Stimulated activated CD4-positive, alpha-beta T cell treated with anti-CD3 and anti-CD28 coated beads, Interleukin-2, amount 100 ng/mL, for 48 hours (primary cell): ENCODE measurements at places on chromosomes 2 and 18.

DNA sequence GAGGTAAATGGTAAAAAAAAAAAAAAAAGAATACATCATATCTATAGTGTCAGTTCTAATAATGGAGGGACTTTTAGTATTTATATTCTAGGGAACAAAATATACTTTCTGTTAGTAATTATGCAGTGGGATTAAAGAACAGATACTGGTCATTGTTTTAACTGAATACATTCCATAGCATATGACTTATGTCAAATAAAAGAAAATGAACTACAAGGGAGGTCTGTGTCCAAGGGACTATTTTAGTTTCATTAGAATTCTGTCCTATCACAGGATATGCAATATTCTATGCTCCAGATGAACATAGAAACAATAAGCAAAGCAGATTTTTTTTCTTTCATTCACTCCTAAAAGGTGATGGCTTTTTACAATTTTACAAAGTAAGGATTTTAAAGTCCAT is 154.2 kb upstream of the ZEB2 start:
- DNase-seq, result no peak

- no peak for DNase-seq
Measured at GRCh38 chr2:182543741-182544525, 117.1 kb upstream of the PDE1A start.

DNA sequence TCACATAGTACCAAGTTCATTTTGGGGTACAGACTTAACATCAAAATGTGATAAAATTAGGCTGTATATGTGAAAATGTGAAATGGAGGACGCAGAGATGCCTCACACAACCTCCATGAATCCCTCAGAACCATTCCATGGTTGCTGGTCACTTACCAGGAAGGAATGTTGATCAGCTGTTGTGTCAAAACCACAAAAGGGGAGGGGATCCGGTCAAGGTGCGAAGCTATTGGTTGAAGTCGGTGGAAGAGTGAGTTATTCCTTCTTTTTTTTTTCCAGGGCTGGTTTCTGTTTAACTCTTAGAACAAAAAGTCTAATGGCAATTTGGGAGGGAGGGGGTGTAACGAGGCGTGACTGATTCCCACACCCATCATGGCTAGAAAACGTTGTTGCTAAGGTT is 32.3 kb upstream of the REG3A start:
- no peak for DNase-seq

DNA sequence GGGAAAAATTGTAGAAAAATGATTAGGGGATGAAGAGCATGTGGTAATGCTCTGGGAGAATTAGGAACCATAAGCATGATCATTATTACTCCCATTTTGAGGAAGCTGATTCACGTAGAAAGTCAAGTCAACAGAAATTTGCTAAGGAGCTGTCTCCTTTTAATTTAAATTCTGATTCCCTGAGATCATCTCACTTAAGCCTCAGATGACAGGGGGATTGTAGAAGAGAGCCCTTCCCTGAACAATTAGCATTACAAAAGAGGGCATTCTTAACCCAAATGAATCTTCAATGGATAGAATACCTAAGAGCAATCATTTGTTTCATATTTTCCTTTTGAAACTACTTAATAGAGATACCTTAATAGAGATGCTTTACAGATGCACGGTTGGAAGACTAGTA is 267.9 kb downstream of the NYAP2 start:
- no peak for DNase-seq

DNA sequence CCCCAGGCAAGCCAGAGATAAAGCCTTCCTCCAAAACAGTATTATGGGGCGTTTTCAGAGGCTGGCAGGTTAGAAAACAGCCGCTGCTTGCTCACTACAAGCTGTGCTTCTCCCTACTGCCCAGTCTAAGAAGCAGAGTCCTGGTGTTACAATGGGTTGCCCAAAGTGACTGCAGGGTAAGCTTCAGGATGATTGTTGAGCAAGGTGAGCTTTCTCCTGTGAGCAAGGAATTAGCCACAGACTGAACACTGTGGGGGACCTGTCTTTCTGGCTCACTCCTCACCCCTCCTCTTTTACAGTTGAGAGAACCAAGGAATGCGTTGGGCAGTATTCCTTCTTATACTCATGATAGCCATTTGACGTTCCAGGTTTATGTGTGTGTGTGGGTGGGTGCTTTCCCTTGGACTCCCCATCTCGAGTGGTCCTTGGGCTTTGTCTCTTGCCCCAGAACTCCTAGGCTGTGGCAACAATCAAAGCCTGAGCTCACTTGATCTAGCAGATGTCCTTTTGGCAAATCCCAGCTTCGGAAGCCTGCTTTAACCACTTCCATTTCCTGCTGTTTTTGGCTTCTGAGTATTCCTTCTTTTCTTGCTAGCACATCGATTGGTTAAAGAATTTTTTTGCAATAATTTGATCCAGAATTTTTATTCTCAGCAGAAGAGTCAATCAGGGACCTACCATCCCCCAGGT is 47.5 kb downstream of the KDM3A start:
- no peak for DNase-seq
